ENCODE measurements at places on chromosomes 4 and X.
A peak's percentile ranks its signal among the peaks of the same experiment; 100 is the strongest.

DNA sequence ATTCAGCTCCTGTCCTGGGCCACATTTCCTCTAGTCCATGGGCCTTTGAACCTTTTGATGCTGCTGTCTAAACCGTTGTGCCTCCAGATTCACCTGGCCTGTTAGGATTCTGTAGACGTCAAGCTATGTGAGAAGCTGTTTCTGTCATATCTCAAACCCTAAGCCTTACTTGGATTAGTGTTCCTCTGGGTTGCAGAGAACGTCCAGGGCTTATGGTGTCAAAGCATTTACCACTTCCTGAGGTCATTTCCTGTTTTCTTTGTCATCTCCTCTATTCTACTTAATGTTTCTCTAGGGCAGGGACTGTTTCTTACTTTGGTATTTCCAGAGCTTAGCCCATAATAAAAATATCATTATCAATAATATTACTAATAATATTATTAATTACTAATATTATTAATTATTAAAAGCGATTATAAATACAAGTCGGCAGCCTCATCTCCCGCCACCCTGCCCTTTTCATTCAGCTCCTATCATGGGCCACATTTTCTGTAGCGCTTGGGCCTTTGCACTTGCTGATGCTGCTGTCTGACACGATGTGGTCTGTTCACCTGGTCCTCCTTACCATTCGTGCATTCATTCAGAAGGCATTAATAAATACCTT is 19.1 kb downstream of the PRIMPOL start:
- DNase-seq: no peak

GRCh38 chrX:34365471-34365870 is 233.4 kb upstream of the FAM47A start:
- no peak for DNase-seq

GRCh38 chrX:18971506-18971905 is 12.4 kb downstream of the PHKA2 start:
- DNase-seq: no peak

DNA sequence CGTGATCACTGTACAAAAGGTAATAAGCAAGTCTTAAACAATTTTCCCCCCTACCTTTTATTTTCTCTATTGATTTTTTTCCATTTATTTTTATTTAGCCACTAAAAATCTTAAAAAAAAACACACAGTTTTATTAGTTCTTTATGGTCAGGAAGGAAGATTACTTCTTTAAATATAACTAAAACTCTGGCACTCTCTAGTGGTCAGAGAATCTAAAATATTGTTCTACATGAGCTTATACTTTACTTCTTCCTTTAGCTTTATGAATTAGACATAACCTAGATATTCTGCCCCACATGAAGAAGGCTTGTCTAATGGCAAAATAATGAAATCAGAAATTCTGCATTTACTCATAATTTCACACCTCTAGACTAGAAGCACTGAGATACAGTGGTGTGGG is 135.2 kb downstream of the PDE5A start:
- no peak for DNase-seq

DNA sequence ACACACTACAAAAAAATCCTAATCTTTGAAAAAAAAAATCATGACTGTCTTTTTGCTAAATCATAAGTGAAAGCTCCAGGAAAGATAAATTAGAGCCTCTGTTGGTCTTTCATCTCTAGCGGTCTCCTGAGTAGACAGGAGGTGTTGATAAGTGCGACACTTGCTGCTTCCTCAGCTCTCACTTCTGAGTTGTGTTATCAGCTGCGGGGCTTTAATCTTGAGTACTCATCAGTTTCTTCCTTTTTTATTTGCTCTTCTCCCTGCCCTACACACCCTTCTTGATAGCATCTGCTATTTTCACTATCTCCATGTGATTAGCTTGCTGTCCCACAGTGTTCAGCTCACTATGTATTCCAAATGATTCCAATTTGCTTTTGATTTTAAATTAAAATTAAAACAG is 1449.2 kb downstream of the C4orf33 start:
- no peak for DNase-seq

DNA sequence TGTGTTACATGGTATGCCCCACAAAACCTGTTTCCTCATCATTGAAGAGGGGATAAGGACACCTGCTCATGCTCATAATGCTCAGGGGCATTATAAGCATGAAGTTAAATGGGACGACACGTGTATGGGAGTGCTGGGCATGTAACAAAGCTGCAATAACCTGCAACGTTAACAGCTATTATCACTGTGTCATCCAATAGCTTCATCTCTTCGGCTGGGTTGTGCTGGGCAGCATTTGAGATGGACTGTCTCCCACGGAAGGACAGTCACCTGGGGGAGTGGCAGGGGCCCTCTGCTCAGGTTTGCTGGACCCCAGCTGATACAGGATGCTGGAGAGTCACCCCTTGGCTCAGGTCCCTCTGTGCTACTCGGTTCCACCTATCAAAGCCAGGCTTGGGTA is 94.5 kb downstream of the NSUN7 start:
- no peak for DNase-seq

DNA sequence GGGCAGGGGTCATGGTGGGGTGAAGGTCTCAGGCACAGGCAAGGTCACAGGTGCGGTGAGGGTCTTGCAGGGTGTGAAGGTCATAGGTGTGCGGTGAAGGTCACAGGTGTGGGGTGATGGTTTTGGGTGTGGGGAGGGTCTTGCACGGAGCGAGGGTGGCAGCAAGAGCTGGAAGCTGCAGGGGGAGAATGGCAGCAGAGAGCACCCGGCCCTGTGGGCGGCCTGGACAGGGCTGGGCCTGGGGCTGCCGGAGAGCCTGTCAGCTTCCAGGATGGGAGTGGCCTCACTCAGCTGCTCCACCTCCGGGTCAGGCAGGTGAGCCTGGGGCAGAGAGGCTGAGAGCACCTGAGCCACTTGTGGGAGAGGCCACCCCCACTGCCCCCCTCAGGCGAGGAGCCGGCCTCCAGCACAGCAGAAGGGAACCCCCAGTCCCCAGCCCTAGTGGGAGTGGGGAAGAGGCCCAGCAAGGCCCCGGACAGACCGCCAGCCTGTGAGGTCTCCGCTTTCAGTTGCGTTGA is 1.5 kb downstream of the MSANTD1 start:
- DNase-seq: no peak

GRCh38 chr4:104494822-104495559 is at the start of gene CXXC4:
Gene CXXC4 (minus strand): TSS chr4:104494894. CDS start chr4:104491802, 3,092 bp downstream.
- peak; percentile 28 for DNase-seq

GRCh38 chr4:113844369-113844768 is 82.8 kb upstream of the CAMK2D start:
- DNase-seq: no peak

- DNase-seq: no peak
Observed at GRCh38 chrX:68183612-68184214, 249.6 kb downstream of the OPHN1 start.

DNA sequence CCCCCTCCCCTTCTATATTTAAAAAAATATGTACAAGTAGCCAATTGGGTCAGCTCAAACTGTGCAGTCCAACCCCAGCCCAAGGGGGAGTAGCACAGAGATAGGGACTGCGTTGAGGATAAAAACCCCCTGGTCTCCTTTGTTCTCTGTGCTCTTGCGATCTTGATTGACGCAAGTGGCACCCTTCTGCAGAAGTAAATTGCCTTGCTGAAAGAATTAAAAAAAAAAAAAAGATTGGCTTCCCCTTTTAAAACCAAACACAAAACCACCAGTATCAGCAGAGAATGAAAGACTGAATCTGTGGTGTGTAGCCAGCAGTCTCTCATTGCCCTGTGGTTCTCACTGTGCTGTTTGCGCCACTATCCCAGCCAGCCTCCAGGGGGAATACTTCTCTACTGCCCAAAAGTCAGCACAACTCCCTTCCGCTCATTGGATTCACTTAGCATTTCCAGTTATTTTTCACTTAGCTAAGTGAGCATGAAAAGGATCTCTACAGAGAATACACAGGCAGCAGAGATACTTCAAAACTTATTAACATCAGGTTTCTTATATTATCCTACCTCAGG is 29.7 kb downstream of the MANBA start:
- no peak for DNase-seq

DNA sequence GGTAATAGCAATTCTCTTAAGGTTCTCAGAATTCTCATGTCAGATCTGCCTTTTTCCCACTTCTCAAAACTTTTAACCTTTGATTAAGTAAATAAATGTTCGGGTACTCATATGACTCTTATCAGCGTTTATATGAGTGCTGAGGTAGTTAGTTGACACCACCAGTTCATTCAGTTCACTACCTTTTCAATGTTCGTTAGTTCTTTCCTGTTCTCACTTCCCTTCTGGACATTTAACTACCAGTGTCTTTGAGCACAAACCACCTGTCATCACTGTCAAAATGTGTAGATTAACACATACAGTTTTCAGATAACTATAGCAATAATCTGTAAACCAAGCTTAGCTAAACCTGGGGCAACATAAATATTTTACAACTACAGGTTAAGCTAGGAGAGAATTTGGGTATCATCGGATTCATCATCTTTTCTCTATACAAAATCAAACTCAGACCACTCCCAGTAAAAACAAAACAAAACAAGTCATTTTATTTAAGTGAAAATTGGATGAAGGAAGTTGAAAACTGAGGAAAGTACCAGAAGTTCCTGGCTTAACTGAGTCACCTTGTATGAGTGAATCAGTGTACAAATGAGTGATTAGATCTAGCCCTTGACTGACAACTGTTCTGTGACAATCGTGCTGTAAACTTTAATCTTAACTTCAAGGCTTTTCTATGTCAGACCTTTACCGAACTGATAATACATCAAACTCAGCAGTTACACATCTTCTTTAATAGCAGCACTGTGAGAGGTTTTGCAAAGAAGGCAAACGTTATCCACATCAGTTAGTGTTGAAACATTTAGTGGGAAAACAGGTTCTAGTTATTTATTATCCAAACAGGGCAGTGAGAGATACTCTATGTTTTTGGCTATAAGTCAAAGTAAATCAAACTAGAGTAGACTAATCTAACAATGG is 41.9 kb downstream of the ARHGEF38 start:
- no peak for DNase-seq

- DNase-seq: peak; percentile 14
Observed at GRCh38 chr4:81562093-81562492, 90.4 kb upstream of the RASGEF1B start.

DNA sequence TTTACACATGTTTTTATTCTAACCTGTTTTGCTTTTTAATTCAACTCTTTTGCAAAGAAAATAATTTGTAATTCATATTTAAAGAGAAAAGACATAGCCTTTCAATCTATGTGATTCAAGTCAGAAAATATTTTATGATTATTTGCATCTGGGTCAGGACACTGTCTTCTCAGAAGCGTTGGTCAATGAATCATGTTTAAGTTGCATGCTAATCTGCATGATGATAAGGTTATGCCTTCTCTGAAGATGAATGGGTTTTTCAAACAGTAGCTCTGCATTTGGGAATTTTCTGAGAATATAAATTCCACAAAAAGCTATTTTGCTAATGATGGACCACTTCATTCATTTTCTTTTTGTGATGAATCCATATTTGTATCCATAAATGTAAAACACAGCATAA is 282.5 kb downstream of the TMA16 start:
- DNase-seq: no peak

GRCh38 chr4:173528378-173529321 is 1.4 kb downstream of the HAND2 start:
- no peak for DNase-seq

GRCh38 chr4:25863831-25864418 is 1.1 kb upstream of the SEL1L3 start:
- DNase-seq: no peak

- no peak for DNase-seq
Observed at GRCh38 chrX:111376486-111376885, 35.5 kb downstream of the DCX start.

DNA sequence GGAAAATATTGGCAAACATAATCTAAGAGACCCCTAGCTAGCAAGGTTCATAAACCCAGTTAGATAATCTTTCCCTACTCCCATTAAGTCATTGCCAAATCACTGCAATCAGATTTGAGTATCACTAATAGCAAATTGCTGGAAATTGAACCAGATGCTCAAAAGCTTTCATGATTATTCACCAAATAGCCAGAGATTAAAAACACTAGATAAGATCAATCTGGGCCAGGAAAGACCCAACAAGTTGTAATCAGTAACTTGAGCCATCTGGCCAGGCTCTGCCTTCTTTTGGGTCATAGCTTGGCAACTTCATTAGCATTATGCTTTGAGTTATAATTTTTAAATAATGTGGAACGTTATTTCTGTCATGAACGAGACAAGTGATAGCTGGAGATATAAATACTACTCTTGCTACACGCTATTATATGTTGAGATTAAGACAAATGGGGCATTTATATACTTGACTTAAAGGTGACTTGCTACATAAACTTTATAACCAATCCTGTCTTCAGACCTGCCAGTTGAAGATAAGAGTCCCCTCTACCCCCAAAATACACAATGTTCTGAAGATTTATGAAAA is 196.6 kb upstream of the EDNRA start:
- no peak for DNase-seq

DNA sequence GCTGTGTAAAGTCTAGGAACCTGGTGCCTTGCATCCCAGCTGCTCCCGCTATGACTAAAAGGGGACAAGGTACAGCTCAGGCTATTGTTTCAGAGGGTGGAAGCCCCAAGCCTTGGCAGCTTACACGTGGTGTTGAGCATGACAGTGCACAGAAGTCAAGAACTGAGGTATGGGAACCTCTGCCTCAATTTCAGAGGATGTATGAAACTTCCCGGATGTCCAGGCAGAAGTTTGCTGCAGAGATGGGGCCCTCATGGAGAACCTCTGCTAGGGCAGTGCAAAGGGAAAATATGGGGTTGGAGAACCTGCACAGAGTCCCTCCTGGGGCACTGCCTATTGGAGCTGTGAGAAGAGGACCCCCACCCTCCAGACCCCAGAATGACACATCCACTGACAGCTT is 76.6 kb downstream of the DDX60 start:
- DNase-seq: no peak

GRCh38 chr4:36863601-36864000 is 380.9 kb upstream of the NWD2 start:
- DNase-seq: no peak

DNA sequence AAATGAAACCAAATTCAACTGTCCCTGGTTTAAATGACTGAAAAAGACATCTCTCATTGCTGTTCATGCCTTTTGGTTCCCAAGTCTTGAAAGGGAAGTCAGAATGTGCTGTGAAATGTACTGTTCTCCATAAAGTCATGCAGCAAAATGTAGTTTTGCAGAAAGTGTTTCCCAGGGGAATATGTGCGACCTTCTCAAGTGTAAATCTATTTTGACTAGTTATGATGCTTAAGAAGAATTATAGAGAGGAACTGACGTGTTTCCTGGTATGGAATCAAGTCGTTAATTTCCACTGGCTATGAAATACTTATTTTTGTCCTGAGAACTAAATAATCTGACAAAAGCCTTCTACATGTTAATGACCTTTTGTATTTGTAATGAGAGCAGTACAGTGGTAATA is 223.1 kb downstream of the CLCN4 start:
- DNase-seq: no peak

- DNase-seq: no peak
Observed at GRCh38 chr4:47367761-47368160, 95.7 kb downstream of the COMMD8 start.
